Activated CD4-positive, alpha-beta T cell treated with anti-CD3 and anti-CD28 coated beads, Interleukin-2, amount 10 ng/mL, durations not matched to agents 24 days and 14 days (primary cell): ENCODE measurements at places on chromosomes 7 and 10. TPM values are rescaled to one million over a fixed set of nuclear protein-coding genes. Genes with fewer than 3 reads are reported as not detected.
A peak's percentile ranks its signal among the peaks of the same experiment; 100 is the strongest.

DNA sequence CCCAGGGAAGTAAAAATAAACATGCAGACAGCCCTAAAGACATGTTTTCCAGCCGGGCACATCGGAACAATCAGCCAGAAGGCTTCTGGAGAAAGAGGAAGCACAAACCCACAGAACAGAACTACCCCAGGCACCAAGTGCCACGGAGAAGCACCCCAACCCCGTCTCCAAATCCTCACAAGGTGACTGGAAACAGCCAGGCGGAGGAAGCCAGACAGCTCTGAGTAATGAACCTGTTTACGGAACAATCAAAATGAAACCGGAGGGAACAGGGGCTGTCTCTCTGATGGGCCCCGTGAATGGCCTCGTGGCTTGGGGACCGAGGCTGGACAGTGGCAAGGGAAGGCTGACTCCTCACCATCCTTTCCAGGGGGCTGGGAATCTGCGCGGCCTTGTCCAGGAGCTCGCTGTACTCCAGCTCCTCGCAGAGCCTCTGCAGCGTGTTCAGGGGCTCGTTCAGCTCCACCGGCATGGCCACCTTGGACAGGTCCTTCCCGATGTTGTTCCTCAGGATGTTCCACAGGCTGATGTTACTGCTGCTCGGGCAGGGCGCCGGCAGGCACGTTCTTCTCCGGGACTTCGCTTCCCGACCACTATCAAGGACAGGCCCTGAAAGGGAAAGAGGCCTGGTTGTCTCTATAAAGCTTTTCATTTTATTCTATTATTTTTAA is 77.0 kb upstream of the GSDME start:
- peaks cover 50% of the 10 kb centered on the region for H3K4me1 ChIP-seq
- no peaks in the 10 kb centered on the region for H3K27me3 ChIP-seq
- DNase-seq, result no peak
- H3K36me3 ChIP-seq, result peaks cover 60% of the 10 kb centered on the region
- H3K4me3 ChIP-seq, result no peak overlapping the region

GRCh38 chr10:34979938-34980337 is 110.2 kb downstream of the CUL2 start:
- H3K4me1 ChIP-seq, result peaks cover 3% of the 10 kb centered on the region
- H3K27ac ChIP-seq, result no peak overlapping the region
- H3K27me3 ChIP-seq, result no peaks in the 10 kb centered on the region
- no peak overlapping the region for H3K4me3 ChIP-seq

DNA sequence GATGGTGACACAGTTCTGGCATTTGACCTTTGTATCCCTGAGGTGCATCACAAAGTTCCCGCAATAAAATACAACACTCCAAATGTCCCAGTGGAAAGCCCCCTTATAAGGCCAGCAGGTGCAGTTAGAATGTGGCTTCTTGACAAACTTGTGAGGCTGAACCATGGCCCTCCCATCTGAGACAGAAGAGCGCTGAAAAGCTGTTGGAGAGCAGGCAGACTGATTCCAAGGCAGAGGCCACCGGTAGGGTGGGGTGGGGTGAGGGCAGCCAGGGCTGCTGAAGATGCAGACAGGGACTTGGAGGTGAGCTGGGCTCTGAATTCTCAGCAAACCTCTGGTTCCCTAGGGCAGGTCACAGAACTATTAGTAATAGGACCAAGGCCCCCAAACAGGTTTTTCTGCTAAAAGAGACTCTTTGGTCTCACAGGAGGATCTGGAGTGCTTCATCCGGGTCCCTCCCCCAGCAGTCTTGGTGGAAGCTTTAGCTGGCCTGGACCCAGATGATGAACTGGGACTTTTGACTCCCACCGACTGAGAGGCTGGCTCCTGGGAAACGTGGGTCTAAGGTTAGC is 15.6 kb upstream of the CHST3 start:
- H3K4me1 ChIP-seq, result no peaks in the 10 kb centered on the region
- H3K27ac ChIP-seq, result no peak overlapping the region
- H3K4me3 ChIP-seq, result no peak overlapping the region
- H3K27me3 ChIP-seq, result no peaks in the 10 kb centered on the region
- peaks cover 2% of the 10 kb centered on the region for H3K36me3 ChIP-seq

GRCh38 chr7:77348371-77348813 is 67.8 kb downstream of the GSAP start:
- H3K27ac ChIP-seq, result peak overlapping the region; percentile 66
- DNase-seq, result no peak
- peaks cover 5% of the 10 kb centered on the region for H3K36me3 ChIP-seq

The MYL7 gene
- total RNA-seq, result not detected in 2 replicates

DNA sequence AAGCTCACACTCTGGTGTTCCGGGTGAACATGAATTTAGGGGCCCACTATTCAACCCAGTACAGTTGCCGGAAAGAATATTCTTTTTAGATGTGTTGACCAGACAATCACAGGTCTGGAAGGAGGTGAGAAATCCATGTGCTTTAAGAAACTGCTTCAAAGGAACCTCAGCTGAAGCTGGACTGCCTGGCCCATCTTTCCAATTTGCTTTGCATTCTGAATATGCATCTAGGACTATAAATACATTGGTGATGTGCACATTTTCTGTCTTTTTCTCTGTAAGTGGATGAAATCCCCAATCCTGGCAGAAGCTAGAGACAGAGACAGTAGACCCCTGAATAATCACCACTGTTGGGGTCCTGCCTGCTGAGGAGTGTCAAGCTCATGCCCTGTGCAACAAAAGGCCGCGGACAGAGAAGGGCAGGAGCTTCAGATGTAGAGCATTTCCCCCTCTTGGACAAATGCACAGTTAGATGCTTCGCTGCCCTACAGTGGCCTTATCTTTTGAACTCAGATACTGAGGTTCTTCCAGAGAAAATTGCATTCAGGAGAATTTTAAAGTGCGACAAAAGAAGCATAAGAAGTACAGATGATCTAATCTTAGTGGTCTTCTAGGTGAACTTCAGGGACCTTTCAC is 368.3 kb downstream of the SFMBT2 start:
- H3K4me1 ChIP-seq, result peaks cover 32% of the 10 kb centered on the region
- peaks cover 7% of the 10 kb centered on the region for H3K27me3 ChIP-seq
- H3K36me3 ChIP-seq, result no peaks in the 10 kb centered on the region
- DNase-seq, result no peak
- H3K4me3 ChIP-seq, result no peak overlapping the region

- no peaks in the 10 kb centered on the region for H3K4me1 ChIP-seq
- no peaks in the 10 kb centered on the region for H3K36me3 ChIP-seq
- no peaks in the 10 kb centered on the region for H3K27me3 ChIP-seq
- H3K4me3 ChIP-seq, result no peak overlapping the region
- no peak for DNase-seq
Measured at GRCh38 chr7:70416986-70417655, 714.8 kb upstream of the GALNT17 start.

DNA sequence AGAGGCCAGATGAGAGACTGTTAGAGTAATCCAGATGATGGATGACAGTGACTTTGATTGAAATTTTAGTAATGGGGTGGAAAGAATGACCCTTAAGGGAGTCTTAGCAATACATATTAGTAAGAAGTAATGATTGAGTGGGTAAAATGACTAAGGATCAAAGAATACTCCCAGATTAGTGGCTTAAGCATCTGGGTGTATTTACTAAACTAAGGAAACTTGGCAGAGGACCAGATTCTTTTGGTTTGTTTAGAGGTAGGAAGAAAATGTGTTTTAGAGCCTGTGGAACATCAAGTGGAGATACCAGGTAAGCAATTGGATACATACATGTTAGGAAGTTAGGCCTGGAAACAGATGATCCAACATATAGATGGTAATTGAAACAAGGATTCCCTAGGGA is 58.8 kb upstream of the ADRA2A start:
- H3K27me3 ChIP-seq, result no peaks in the 10 kb centered on the region
- no peak for DNase-seq
- H3K4me3 ChIP-seq, result no peak overlapping the region
- peaks cover 43% of the 10 kb centered on the region for H3K36me3 ChIP-seq
- peaks cover 11% of the 10 kb centered on the region for H3K4me1 ChIP-seq
- H3K27ac ChIP-seq, result no peak overlapping the region

The GARIN1A gene
- 0.37 and 0.59 TPM in 2 replicates for total RNA-seq

GRCh38 chr7:97639036-97639435 is 92.8 kb upstream of the TAC1 start:
- H3K27ac ChIP-seq, result no peak overlapping the region
- no peaks in the 10 kb centered on the region for H3K36me3 ChIP-seq
- DNase-seq, result no peak

- H3K4me1 ChIP-seq, result peaks cover 11% of the 10 kb centered on the region
- H3K36me3 ChIP-seq, result no peaks in the 10 kb centered on the region
- H3K4me3 ChIP-seq, result no peak overlapping the region
- H3K27me3 ChIP-seq, result peaks cover 13% of the 10 kb centered on the region
- no peak for DNase-seq
Measured at GRCh38 chr7:155593461-155594162, 47.3 kb upstream of the CNPY1 start.

DNA sequence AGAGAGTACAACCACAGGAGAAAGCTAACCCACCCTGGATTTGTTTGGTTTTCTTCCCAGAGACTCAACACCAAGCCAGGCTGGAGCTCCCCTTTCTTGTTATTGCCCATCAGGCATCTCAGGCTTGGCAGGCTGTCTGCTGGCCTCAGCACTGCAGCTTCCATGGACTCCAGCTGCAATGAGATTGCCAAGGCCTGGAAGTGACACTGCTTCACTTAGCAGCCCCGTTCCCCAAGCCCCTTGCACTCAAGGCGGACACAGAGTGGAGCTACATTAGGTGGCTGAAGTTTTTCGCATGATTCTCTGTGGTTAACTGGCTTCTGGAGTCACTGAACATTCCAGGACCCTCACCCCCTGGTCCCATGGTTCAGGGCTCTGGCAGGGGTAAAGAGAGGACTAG is 163.1 kb upstream of the GDF10 start:
- no peaks in the 10 kb centered on the region for H3K27me3 ChIP-seq
- H3K4me1 ChIP-seq, result no peaks in the 10 kb centered on the region
- no peak overlapping the region for H3K27ac ChIP-seq
- no peak for DNase-seq
- H3K36me3 ChIP-seq, result no peaks in the 10 kb centered on the region

GRCh38 chr7:19248681-19249080 is 103.5 kb upstream of the FERD3L start:
- H3K36me3 ChIP-seq, result no peaks in the 10 kb centered on the region
- H3K4me3 ChIP-seq, result no peak overlapping the region
- H3K27me3 ChIP-seq, result no peaks in the 10 kb centered on the region

DNA sequence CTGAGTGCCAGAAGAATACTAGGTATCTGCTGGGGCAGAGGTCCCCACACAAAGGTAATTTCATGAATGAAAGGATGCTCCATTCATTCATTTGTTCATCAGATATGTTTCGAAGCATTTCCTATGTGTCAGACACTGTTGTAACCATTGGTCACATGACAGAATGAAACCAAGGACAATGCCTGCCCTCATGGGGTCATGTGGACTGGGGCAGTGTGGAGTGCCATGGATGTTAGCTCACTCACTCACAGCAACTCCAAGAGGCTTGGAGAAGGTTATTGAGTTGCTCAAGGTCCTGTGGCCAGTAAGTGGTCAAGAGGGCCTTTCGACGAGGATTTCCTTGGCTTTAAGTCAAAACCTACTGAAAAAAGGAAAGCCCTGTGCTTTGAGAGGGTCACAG is 223.5 kb downstream of the ARHGAP12 start:
- peaks cover 31% of the 10 kb centered on the region for H3K4me1 ChIP-seq
- DNase-seq, result no peak
- no peaks in the 10 kb centered on the region for H3K27me3 ChIP-seq
- H3K36me3 ChIP-seq, result peaks cover 3% of the 10 kb centered on the region
- H3K27ac ChIP-seq, result no peak overlapping the region

GRCh38 chr10:63763744-63764143 is 242.5 kb downstream of the REEP3 start:
- DNase-seq, result no peak
- H3K4me1 ChIP-seq, result no peaks in the 10 kb centered on the region
- H3K27me3 ChIP-seq, result peaks cover 23% of the 10 kb centered on the region
- no peaks in the 10 kb centered on the region for H3K36me3 ChIP-seq
- no peak overlapping the region for H3K27ac ChIP-seq
- no peak overlapping the region for H3K4me3 ChIP-seq

The CPEB3 gene
- 2.2 and 2.5 TPM in 2 replicates for total RNA-seq

The ADO gene
- total RNA-seq, result 43.6 and 43.8 TPM in 2 replicates

- H3K27me3 ChIP-seq, result no peaks in the 10 kb centered on the region
- peak overlapping the region; percentile 70 for H3K27ac ChIP-seq
- H3K4me1 ChIP-seq, result peaks cover 12% of the 10 kb centered on the region
- no peak overlapping the region for H3K4me3 ChIP-seq
Measured at GRCh38 chr7:101953248-101953819, 135.9 kb downstream of the CUX1 start.

GRCh38 chr10:119680050-119680449 is 28.9 kb downstream of the BAG3 start:
- peaks cover 16% of the 10 kb centered on the region for H3K36me3 ChIP-seq
- peaks cover 21% of the 10 kb centered on the region for H3K4me1 ChIP-seq
- H3K27ac ChIP-seq, result no peak overlapping the region
- no peak overlapping the region for H3K4me3 ChIP-seq
- DNase-seq, result no peak
- peaks cover 2% of the 10 kb centered on the region for H3K27me3 ChIP-seq

The LRRC61 gene
- 26.8 and 27.5 TPM in 2 replicates for total RNA-seq

DNA sequence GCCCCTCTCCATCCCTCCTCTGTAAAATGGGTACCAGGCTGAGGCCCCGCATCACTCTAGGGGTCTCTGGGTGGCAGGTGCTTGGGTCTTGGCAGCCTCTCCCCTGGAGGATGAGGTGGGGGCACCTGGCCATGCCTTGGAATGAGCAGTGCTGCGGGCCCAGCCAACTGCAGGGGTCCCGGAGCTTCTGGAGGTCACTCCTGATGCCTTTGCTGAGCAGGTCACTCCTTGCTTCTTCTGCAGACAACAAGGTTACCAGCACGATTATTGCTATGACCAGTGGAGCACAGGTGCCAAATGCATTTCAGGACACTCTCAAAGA is 22.4 kb upstream of the ZNF488 start:
- no peak overlapping the region for H3K4me3 ChIP-seq
- H3K36me3 ChIP-seq, result no peaks in the 10 kb centered on the region
- H3K4me1 ChIP-seq, result no peaks in the 10 kb centered on the region
- DNase-seq, result no peak
- H3K27me3 ChIP-seq, result no peaks in the 10 kb centered on the region
- no peak overlapping the region for H3K27ac ChIP-seq

- H3K4me1 ChIP-seq, result no peaks in the 10 kb centered on the region
- no peak for DNase-seq
- H3K36me3 ChIP-seq, result no peaks in the 10 kb centered on the region
- H3K4me3 ChIP-seq, result no peak overlapping the region
- H3K27ac ChIP-seq, result no peak overlapping the region
Measured at GRCh38 chr7:74262639-74263398, 8.6 kb upstream of the RFC2 start.

The AGAP9 gene
- 8.6 and 9.8 TPM in 2 replicates for total RNA-seq

The VAX1 gene
- total RNA-seq, result not detected in 2 replicates

The FKBP6 gene
- not detected in 2 replicates for total RNA-seq

- no peak overlapping the region for H3K27ac ChIP-seq
- no peak for DNase-seq
- no peaks in the 10 kb centered on the region for H3K27me3 ChIP-seq
- no peak overlapping the region for H3K4me3 ChIP-seq
- H3K36me3 ChIP-seq, result no peaks in the 10 kb centered on the region
- no peaks in the 10 kb centered on the region for H3K4me1 ChIP-seq
Measured at GRCh38 chr10:71076473-71077142, 135.8 kb upstream of the UNC5B start.
